Foreskin keratinocyte (primary cell): ENCODE measurements at places on chromosomes 3 and 15.

DNA sequence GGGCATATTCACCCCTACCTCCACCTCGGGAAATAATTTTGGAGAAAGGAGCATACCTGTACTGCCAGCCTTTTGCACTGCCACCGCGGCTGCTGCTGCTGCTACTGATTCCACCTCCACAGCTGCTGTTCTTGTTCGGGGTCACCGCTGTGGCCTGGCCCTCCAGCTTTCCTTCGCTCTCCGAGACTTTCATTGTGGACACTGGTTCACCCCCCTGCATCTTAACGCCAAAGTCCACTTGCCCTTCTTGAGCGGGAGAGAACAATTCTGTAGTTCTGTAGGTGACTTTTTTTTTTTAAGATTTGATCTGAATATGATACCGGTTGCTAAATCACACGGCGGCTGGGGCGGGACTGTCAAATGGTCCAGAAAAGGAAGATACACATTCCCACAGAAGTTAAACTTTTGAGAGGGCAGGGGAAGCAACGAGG, 701 bp downstream of the OSBPL11 start:
- DNase-seq = no peak

DNA sequence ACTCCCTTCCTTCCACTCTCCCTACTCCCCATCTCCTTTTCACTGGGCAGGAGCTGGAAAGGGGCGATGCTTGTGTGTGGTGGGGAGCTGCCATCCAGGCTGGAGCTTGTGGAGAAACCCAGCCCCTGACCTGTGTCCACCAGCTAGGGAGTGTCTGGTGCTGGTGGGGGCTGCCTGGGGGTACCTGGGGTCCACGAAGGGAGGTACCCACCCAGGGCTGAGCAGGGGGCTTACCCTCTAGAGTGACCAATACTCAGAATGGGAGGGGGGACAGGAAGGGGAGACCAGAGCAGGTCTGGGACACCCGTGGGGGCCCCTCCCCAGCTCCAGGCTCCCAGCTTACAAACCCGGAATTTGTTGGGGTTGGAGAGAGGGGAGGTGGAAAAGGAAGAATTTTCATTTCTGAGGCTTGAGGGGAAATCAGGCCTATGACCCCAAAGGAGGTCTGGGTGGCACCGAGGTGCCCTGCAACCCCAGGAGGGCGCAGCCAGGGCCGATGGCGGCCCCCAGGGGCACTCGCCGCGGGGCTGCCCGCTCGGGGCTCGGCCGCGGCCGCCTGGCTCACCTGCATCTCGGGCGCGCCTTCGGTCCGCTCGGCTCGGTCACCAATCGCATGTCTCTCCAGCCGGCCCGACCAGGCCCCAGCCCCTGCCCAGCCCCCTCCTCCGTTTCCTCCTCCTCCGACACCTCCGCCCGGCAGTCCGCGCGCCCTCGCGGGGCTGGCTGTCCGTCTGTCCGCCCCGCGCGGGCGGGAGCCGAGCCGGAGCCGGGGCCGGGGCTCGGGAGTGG, 773 bp downstream of the LINGO1 start:
- no peak for DNase-seq

DNA sequence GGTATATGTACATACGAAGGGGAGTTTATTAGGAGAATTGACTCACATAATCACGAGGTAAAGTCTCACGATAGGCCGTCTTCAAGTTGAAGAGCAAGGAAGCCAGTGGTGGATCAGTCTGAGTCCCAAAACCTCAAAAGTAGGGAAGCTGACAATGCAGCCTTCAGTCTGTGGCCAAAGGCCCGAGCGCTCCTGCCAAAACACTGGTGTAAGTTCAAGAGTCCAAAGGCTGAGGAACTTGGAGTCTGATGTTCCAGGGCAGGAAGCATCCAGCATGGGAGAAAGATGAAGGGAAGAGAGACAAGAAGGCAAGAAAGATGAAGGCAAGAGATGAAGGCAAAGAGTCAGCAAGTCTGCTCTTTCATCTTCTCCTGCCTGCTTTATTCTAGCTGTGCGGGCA, 16.8 kb upstream of the LRRN1 start:
- DNase-seq = no peak

GRCh38 chr3:195255176-195255500, 15.8 kb downstream of the XXYLT1 start:
- no peak for DNase-seq

DNA sequence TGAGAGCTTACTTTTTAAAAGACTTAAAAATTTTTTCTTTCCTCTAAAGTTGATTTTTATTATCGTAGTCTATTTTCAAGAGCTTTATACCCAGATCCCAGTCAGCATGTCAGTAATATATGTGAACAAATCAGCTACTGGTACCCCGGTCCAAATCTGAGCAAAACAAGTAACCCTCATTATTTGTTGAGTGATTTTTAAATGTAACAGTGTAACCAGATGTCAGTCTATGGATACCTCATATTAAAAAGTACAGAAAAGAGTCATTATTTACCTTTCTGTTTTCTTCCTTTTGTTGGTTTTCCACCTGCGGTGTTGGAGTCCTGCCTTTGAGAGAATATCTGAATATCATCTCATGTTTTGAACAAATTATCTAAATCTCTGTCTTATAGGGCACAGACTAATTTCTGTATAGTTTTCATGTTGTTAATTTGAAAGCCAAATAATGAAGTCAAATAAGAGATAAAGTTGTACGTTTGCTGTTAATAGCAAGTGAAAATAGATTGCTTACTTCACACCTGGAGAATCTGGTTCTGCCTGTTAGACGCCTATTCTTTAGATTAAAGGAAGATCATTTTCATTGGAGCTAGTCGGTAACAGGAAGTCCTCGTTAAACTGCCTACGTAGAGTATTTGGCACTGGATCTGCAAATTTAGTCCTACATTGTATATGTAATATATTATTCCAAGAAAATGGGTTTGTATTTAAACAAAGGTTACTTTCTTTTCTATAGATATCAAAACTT, at the start of gene STX19:
Gene STX19, minus strand, starts transcription at position 505 of the 745 bp plus-strand sequence. CDS start 13,328 bp downstream, outside the sequence.
- peak; percentile 72 for DNase-seq

- no peak for DNase-seq
Observed at GRCh38 chr3:177679568-177680471, 482.5 kb upstream of the TBL1XR1 start.

DNA sequence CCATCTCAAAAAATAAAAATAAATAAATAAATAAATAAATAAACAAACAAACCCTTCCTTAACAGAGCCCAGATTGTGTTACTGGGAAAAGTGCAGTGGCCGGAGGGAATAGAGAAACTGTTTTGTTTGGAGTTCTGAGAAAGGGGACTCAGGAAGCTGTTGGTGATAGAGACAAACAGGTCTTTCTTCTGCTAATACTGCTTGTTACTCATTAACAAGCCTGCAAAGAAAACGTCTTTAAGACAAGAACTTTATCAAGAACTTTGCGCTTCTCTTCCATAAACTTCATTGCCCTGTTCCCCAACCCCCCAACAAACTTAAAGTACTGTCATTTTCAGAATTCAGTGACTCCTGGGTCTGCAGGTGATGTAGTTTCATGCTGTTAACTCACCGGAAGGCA, 68.8 kb upstream of the GSK3B start:
- DNase-seq = no peak

- DNase-seq = no peak
Observed at GRCh38 chr3:124927574-124928045, 6.9 kb downstream of the MUC13 start.

DNA sequence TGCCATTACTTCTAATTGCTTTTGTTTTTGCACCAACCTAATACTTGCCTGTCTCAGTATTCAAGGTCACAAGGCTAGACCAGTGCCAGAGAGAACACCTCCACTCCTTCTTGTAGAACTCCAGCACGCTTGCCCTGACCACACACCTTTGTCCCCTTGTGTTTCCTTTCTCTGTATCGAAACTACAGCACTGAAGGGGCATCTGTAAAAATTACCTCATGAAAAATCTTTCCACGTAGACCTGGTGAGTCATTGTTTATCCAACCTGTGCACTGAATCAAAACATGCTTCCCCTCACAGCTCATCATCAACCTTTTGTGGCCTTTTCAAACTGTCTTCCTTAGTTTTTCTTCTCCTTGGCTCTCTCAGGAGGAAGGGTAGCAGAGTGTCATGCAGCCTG, 259.5 kb downstream of the THRB start:
- DNase-seq = peak; percentile 68
